SK-N-SH (cell line): ENCODE measurements at places on chromosomes 5 and 9.

DNA sequence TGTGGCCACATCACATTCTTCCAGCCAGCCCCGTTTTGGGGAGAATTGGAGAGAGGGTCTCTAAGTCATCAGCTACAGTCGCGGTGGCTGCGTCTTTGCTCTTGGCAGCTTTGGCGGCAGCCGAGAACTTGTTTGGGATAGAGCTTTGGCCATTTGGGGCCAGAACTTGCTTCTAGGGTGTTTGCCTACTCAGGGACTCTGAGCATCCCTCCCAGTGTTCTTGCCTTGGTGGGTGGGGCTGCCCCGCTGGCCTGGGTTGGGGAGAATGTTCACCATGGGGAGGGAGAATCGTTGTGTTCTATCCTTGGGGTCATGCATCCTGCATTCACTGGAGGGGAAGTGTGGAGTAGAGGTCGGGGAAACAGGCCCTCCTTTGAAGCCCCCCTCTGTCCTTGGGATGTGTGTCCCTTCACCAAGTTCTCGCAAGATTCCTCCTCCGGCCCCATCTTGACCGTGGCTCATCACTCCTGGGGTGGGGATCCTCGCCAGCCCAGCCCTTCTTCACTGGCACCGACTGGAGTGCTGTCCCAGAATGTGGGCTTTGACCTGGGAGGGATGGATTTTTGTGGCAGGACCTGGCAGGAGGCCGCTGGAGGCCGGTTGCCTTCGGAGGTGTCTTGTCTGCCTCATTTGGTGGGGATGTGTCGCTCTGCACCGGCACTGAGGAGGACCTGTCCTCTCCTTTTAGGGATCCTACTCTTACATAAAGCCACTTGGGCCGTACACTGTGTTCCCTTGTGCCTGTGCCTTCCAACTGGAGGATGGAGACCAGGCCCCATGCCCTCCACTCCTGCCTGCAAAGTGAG lies 3.5 kb downstream of the PHF2 start:
- no peak for DNase-seq
- no peaks in the 10 kb centered on the region for H3K27me3 ChIP-seq
- H3K27ac ChIP-seq: no peak overlapping the region
- H3K4me3 ChIP-seq: no peak overlapping the region

- DNase-seq: no peak
- no peak overlapping the region for H3K4me3 ChIP-seq
- H3K27me3 ChIP-seq: no peaks in the 10 kb centered on the region; the same call in 1 of the 2 replicates
- peaks cover 4% of the 10 kb centered on the region for H3K36me3 ChIP-seq
- H3K4me1 ChIP-seq: no peaks in the 10 kb centered on the region
Measured at GRCh38 chr9:70192707-70193106, 66.1 kb upstream of the SMC5 start.

GRCh38 chr5:93941897-93942296 lies 200.5 kb upstream of the POU5F2 start:
- no peaks in the 10 kb centered on the region for H3K36me3 ChIP-seq
- no peak overlapping the region for H3K4me3 ChIP-seq
- H3K27me3 ChIP-seq: no peaks in the 10 kb centered on the region
- no peak overlapping the region for H3K27ac ChIP-seq
- peak; percentile 47 for DNase-seq
- no peaks in the 10 kb centered on the region for H3K4me1 ChIP-seq

DNA sequence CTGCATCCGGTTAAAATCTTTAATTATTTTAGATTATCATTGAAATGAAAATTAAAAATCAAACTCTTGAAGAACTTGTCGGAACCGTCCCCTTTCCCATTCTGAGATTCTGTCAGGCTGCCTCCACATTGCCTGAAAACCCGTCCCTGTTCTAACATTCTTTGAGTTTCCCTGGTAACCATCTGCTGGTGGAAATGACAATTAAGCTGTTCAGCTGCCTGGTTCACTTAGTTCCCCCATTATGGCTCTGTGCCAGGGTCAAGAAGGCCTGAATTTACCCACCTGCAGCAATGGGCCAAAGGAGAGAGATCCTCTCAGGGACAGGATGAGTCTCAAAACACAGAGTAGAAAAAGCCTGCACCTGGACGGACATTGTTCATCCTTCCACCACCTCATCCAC lies 11.8 kb upstream of the TCOF1 start:
- H3K4me1 ChIP-seq: no peaks in the 10 kb centered on the region; the same call in 1 of the 2 replicates
- H3K27ac ChIP-seq: no peak overlapping the region

DNA sequence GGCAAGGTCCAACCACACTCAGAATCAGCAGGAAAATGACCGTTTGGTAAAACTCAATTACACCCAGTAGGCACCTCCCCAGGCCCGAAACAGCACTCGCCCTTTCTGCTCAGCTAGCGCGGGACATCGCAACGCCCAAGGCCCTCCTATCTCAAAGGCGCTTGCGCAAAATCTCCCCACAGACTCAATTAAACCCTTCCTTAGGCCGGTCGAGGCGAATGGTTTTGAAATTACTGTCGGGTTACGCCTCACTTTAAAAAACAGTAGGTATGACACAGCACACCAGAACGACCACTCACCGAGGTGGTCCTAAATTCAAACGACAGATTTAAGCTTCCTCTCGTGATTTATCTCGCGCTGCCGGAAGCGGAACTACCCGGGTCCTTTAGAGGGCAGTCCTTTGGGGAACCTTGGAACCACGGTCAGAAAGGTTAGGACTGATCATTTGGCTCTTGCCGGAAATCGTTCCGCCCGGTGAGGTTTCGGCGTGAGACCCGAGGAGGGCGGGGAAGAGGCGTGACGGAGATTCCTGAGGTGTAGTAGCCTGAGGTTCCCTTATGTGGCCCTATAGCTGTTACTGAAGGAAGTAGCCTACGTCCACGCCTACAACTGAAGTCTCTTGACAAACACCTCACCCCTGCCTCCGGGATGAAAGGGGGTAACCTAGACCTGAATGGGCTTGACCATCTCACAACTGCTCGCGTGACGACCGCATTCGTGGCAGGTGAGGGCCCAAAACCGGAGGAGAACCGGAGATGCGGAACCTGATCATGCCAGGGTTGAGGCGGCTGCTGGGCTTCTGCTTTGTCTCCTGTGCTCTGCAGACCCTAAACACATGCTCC lies at the start of the genes GIN1 and PPIP5K2:
TSS of gene GIN1 (minus strand) at position 374 of the 842 bp plus-strand sequence. CDS start 11,431 bp downstream, outside the sequence.
TSS of gene PPIP5K2 (plus strand) at position 537 of the 842 bp plus-strand sequence. CDS start 9,289 bp downstream, outside the sequence.
- H3K27me3 ChIP-seq: no peaks in the 10 kb centered on the region
- peak; percentile 81 for DNase-seq
- H3K4me3 ChIP-seq: peak within 1 kb of the TSS; percentile 82
- H3K27ac ChIP-seq: peak within 1 kb of the TSS; percentile 99
- H3K4me1 ChIP-seq: no peaks in the 10 kb centered on the region

- H3K36me3 ChIP-seq: no peaks in the 10 kb centered on the region
- no peak for DNase-seq
- H3K4me3 ChIP-seq: no peak overlapping the region
- H3K27me3 ChIP-seq: no peaks in the 10 kb centered on the region
- H3K27ac ChIP-seq: no peak overlapping the region
Measured at GRCh38 chr5:137156180-137156579, 342.9 kb downstream of the SPOCK1 start.

DNA sequence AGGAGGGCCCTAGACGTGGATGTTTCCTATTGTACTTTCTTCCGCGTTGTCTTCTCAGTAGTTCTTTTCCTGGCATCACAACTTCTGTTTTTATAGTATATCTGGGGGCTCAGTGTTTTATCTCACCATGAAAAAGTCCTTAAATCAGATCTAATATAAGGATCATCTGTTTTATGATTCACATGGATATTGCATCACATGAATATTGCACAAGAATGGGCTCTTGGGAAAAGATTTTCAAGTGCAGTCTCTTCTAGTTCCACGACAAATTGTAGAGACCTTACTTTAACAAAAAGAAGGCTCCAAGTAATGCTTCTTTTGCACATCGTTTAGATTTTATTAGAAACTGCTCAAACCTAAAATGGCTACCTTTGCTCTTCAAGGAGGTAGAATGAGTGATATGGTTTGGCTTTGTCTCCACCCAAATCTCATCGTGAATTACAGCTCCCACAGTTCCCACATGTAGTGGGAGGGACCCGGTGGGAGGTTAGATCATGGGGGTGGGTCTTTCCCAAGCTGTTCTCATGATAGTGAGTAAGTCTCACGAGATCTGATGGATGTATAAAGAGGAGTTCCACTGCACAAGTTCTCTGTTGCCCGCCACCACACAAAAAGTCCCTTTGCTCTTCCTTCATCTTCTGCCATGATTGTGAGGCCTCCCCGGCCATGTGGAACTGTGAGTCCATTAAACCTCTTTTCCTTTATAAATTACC lies 53.7 kb upstream of the FAM120A start:
- no peaks in the 10 kb centered on the region for H3K36me3 ChIP-seq
- no peak for DNase-seq
- H3K4me1 ChIP-seq: no peaks in the 10 kb centered on the region

DNA sequence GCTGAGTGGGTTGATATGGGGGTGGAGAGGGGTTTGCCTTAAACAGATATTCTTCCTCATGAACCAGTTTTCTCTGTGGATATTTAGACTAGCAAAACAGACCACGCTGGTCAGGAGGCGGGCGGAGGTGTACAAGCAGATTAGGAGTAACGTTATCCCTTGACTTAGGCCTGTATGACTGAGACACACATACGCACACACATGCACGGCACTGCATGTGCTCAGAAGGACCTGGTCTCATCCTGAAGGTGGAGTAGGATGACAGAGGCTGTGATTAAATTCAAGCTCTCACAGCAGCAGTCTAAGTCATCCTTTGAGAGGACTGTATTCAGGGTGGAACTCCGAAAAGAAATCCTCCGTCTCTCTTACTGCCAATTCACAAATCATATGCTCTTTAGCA lies 209.7 kb downstream of the DIRAS2 start:
- DNase-seq: no peak
- H3K4me1 ChIP-seq: no peaks in the 10 kb centered on the region
- no peaks in the 10 kb centered on the region for H3K36me3 ChIP-seq
- no peak overlapping the region for H3K4me3 ChIP-seq

DNA sequence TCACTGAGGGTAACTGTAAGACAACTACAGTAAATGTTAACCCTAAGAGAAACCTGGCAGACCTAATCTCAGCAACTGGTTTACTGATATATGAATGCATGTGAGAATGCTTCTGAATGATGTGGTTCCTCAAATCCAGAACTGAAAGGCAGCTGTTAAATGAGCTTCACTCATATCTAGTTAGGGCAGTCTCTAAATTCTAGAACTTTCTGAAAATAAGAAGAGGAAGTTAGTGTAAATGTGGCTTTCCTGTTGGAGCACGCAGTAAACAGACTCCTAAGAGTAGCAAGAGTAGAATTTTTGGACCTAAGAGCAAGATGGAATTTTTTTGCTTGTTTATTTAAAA lies 117.9 kb upstream of the KCNN2 start:
- peak overlapping the region; percentile 16; the same call in 1 of the 2 replicates for H3K27ac ChIP-seq
- DNase-seq: no peak
- H3K27me3 ChIP-seq: no peaks in the 10 kb centered on the region
- H3K4me1 ChIP-seq: no peaks in the 10 kb centered on the region

DNA sequence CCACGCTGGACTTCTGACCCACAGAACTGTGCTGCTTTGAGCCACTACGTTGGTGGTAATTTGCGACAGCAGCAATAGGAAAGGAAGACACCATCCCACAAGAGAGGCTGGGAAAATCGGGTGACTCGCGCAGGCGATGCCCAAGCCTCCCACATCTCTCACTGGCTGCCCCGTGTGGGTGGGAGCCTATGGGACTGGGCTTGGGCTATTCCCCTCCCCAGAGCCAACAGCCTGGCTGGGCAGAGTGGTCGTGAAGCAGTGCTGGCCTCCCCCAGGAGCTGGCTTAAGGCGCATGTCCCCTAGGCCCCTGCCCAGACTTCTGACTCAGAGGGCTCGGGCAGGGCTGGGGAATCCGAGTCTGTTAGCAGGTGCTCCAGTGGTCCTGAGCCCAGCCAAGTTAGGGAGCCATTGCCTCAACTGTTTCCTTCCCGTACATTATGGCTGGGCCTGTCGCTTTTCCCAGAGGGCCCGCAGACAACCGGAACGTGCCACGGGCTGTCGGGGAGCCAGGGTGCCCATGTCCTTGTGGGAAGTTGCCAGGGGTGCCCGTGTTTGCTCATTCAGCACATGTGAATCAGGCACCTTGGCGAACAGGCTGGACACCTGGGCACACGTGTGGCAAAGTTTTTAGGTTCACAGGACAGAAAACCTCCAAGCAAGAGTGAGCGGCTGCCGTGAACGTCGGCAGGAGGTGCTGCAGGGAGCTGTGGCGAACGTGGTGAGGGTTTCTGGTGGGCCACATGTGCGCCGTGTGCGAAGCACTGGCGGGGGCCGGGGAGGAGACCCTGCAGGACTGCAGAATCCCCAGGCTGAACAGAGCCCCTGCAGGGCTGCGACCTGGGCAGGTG lies 7.0 kb upstream of the RASGEF1C start:
- peaks cover 11% of the 10 kb centered on the region; the same call in 1 of the 2 replicates for H3K4me1 ChIP-seq
- H3K36me3 ChIP-seq: no peaks in the 10 kb centered on the region
- H3K4me3 ChIP-seq: no peak overlapping the region
- H3K27me3 ChIP-seq: no peaks in the 10 kb centered on the region
- no peak for DNase-seq

DNA sequence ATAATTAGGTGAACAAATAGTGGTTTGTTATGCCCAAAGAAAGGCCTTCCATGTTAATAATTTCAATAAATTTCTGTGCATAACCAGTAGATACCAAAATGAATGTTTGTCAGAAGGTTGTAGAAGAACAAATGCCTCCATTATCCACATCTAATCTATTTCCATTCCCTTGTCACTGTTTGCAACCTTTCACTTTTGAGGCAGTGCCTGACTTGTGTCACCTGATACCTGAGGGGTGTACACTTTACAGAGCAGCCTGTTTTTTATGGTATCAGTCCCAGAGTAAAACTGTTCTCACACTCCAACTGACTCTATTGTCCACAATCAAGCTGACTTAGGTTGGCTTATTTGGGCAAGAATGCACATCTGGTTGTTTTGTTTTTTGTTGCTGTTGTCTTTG lies 40.1 kb downstream of the FREM1 start:
- H3K4me1 ChIP-seq: peaks cover 3% of the 10 kb centered on the region
- H3K27ac ChIP-seq: no peak overlapping the region
- DNase-seq: no peak
- no peak overlapping the region for H3K4me3 ChIP-seq
- H3K27me3 ChIP-seq: no peaks in the 10 kb centered on the region
- no peaks in the 10 kb centered on the region for H3K36me3 ChIP-seq

GRCh38 chr5:169609716-169610115 lies 26.1 kb downstream of the SPDL1 start:
- H3K27ac ChIP-seq: no peak overlapping the region
- H3K27me3 ChIP-seq: no peaks in the 10 kb centered on the region
- peaks cover 9% of the 10 kb centered on the region; the same call in 1 of the 2 replicates for H3K36me3 ChIP-seq
- no peaks in the 10 kb centered on the region for H3K4me1 ChIP-seq
- no peak for DNase-seq
- H3K4me3 ChIP-seq: no peak overlapping the region

DNA sequence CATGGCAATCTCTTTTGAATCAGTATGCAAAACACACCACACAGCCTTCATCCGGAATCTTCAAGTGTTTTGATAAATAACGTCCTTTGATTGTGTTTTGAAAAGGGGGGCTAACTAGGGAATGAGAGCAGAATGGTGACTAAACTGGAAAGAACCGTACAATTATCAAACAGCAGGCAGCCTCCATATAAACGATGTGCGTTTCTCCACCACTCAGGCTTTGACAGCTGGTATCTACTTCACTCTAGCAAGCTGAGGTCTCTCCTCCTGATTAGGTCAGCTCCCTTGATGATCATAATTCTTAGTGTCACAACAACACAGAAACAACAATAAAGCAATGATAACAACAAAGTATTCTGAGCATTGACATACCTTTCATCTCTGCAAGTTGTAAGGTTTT lies 465.9 kb downstream of the TUSC1 start:
- H3K4me1 ChIP-seq: no peaks in the 10 kb centered on the region
- H3K27me3 ChIP-seq: no peaks in the 10 kb centered on the region
- H3K4me3 ChIP-seq: no peak overlapping the region
- DNase-seq: no peak
